ENCODE measurements at places on chromosomes 3 and 15.
A peak's percentile ranks its signal among the peaks of the same experiment; 100 is the strongest.

DNA sequence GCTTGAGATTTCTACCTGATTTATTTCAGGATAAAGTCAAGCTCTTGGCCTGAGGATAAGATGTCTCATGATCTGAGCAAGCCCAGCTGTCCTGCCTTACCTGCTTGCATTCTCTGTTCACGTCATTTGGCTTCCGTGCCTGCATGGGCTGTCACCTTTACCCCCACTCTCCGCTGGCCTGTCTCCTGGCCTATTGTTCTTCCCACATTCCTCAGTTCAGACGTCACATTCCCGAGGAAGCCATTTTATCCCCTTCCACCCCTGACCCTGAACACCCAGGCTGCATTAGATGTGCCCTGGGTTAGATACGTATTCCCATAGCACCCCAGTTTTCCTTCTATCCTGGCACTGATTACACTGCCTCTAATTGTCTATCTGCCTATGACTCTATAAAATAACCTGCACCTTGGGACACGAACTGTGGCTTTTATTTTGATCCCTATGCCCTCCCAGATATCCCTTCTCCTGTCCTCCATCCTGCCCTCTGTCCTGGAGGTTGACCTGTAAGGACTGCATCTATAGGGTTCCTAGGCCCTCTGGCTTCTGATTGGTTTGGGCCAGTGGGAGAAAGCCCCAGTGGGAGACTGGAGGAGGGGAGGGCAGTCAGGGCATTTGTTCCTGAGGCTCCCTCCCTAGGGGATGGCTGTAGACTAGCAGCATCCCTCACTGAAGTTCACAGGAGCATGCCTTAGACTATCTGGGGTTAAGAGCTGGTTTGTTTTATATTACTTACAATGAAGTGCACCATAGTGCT is 19.2 kb upstream of the UBE2Q2 start:
- no peak for DNase-seq

DNA sequence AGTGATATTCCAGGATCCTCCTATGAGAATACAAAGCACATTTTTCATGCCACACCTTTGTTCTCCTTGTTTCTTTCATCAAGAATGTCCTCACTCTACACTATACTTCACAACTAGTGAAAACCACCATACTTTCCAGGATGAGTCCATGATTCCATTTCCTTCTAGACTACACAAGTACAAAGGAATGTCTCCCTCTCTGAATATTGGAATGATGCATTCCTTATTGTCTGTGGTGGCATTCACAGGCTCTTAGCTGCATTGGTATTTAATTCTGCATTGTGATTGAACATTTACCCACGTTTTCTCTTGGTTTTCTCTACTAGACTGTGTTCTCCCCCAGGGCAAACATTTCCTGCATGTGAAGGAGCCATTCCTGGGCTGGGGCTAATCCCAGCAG is 217.5 kb downstream of the RAP2B start:
- no peak for DNase-seq

- no peak for DNase-seq
Observed at GRCh38 chr3:21791356-21791755, 40.3 kb upstream of the ZNF385D start.

GRCh38 chr3:109175411-109175810 is 38.9 kb downstream of the C3orf85 start:
- DNase-seq: no peak

GRCh38 chr3:120615847-120616609 is 19.9 kb downstream of the NDUFB4 start:
- DNase-seq: peak; percentile 59

- DNase-seq: peak; percentile 82
Observed at GRCh38 chr3:111667621-111668239, 72.6 kb upstream of the ZBED2 start.

DNA sequence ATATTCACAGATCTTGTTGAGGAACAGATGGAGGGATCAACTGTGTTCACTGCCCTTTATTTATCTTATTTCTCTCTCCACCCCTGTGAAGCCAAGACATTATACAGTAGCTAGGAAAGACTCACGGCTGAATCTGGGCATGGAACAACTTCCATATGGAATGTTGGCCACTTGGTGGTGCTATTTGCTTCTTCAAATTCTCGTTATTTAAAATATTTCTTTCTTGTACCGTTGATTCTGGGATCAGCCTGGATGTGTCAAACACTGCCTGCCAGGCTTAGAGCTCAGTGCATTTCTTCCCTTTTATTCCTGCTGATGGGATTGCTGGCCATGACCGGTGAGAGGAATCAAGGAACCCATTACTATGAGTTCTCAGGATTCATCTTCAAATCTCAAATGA is 17.5 kb upstream of the GASK1A start:
- peak; percentile 57 for DNase-seq

DNA sequence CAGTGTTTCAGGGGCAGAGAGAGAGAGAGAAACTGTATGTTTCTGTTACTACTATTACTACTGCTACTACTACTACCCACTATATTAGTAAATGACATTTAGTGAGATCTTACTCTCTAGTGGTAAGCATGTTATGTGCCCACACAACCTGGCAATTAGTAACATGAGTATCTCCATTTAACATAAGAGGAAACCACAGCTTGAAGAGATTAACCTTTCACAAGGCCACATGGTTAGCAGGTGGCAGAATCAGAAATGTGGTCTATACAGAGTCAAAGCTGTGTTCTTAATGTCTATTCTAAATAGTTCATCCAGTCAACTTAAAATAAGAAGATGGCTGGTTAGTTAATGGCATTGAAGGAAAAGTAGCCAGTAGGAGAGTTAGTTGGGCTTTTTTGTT is 961.6 kb downstream of the MCTP2 start:
- no peak for DNase-seq

DNA sequence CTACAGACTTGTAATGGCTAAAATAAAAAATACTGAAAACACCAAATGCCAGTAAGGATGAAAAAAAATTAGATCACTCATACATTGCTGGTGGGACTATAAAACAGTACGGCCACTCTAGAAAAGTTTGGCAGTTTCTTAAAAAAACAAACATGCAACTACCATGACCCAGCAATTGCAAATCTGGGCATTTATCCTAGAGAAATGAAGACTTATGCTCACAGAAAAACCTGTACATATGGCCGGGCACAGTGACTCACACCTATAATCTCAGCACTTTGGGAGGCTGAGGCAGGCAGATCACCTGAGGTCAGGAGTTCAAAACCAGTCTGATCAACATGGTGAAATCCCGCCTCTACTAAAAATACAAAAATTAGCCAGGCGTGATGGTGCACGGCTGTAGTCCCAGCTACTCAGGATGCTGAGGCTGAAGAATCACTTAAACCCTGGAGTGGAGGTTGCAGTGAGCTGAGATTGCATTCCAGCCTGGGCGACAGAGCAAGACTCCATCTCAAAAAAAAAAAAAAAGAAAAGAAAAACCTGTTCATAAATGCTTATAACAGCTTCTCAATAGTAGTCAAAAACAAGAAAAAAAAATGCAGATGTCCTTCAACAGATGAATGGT is 5.6 kb downstream of the TP53BP1 start:
- DNase-seq: no peak

DNA sequence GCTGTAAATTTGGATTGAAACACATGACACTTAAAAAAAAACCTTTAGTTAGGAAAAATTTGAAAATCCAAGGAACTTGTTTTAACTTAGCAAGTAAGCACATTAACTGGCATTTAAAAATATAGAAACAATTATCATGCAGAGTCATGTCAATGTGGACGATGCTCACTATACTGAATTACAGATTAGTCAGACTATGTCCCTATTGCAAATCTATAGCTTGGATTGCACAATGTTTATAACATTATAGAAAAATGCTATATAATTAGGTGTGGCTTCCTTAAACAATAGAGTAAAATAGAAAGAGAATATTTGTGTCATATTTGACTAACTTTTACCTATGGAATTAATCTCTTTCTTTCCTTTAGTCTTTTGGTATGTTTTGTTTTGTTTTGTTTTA is 48.4 kb upstream of the TUSC7 start:
- no peak for DNase-seq

DNA sequence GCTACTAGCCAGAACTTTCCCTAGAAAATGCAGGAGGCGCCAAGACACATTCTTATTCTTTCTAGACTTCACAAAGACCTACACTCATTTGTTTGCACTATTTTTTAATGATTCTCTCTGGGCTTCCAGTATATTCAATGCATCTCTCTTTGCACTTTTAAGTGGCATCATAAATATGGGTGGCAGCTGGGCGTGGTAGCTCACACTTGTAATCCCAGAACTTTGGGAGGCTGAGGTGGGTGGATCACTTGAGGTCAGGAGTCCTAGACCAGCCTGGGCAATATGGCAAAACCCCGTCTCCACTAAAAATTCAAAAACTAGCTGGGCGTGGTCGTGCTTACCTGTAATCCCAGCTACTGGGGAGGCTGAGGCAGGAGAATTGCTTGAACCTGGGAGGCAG is 5.6 kb upstream of the GCNT3 start:
- DNase-seq: no peak

DNA sequence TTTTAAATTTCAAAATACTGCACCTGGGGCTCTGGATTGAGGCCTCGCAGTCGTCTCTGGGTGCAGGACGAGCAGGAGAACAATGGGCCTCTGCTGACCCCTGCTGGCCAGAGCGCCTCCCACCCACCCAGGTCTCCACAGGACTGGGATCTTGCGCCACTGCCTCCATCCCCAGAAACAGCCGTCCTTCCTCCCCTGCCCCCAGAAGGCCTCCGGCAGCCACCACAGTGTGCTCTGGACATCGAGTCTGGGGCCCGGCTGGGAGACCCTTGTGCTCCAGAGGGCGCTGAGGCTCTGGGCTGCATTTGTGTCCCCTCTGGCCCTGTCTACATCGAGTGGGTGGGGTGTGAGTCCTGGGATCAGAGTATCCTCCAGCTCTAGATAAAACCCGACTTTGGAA is 6.7 kb upstream of the ACSBG1 start:
- peak; percentile 61 for DNase-seq

GRCh38 chr15:65732698-65733097 is 59.4 kb downstream of the DENND4A start:
- peak; percentile 28 for DNase-seq

- DNase-seq: peak; percentile 90
Observed at GRCh38 chr15:37100109-37100965, at the start of gene MEIS2. MEIS2 (minus strand) TSS chr15:37100549; CDS start chr15:37099466, 1,083 bp downstream.

GRCh38 chr15:78047761-78048627 is 29.5 kb downstream of the TBC1D2B start:
- peak; percentile 87 for DNase-seq

DNA sequence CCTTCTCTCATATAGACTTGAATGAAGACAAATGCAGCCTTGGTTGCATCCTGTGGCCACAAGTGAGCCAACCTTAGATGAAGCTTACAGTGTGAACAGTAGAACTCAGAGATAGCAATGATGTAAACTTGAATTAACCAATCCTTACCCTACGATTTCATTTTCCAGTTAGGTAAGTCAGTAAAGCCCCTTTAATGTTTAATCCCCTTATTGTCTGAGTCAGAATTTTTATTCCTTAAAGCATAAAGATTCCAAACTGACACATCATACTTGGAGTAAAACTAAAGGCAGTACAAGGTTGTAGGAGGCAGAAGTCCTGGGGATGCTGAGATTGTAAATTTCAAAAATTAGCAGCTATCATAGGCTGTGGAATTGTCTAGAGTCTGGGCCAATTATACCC is 507.8 kb upstream of the DPH6 start:
- DNase-seq: peak; percentile 23

DNA sequence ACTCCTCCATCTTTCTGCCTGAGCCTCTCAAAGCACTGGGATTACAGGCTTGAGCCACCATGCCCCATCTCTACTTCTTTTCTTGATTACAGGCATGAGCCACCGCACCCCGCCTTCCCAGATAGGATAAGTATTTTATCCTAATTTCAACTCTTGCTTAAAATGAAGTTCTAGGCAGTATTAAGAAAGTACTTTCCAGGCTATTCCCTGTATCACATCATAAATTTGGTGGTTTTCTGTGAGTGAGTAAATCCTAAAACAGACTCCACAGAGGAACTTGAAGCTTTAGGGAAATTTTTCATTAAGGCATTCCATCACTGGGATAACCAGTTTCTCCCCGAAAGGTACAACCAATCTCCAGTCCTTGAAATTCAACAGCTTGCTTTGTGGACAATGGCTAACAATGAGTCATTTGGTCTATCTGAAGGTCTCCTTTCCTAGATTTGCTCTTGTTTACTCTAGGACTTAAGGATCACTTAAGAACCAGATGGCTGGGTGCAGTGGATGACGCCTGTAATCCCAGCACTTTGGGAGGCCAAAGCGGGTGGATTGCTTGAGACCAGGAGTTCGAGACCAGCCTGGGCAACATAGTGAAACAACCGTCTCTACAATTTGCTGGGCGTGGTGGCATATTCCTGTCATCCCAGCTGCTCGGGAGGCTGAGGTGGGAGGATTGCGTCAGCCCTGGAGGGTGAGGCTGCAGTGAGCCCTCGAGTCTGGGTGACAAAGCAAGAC is 49.7 kb upstream of the SKIL start:
- DNase-seq: peak; percentile 85

GRCh38 chr3:19046440-19046839 is 101.9 kb upstream of the KCNH8 start:
- DNase-seq: peak; percentile 1

DNA sequence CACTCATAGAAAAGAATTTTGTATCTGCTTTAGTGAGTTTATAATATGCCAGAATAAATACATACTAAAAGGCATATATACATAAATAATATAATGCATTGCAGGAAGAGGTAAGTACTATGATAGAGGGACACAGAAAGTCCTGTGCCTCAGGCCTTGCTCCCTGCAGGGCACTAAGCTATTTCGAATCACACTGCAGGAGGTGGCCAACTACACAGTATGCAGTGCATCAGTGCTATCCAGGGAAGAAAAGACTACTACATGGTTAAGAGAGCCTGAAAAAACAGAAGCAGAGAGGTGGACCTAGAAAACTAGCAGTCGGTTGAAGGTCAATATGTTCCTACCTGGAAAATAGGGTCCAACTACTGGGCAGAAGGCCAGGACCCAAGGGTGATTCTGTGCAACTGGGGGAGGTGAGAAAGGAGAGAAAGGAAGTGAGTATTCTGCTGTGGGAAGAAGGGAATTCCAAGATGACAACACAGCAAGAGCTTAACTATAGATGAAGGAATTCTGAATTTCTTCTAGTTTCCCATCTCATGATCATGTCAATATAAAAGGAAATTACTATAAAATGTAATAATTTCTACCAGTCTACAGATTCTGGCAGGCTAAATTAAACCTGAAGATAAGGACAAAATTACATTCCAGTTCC is 218.0 kb downstream of the ZBTB20 start:
- DNase-seq: peak; percentile 26

GRCh38 chr15:38030609-38031008 is 96.2 kb downstream of the TMCO5A start:
- DNase-seq: no peak

- peak; percentile 99 for DNase-seq
Observed at GRCh38 chr3:51384726-51385473, at the start of gene MANF. MANF (plus strand) TSS chr3:51385291; CDS start chr3:51385343, 52 bp downstream.

Measured in iris pigment epithelial cell (primary cell).